ENCODE measurements at places on chromosomes 5 and 9.
A peak's percentile ranks its signal among the peaks of the same experiment; 100 is the strongest.

GRCh38 chr9:136603901-136604814 lies 58.3 kb upstream of the NOTCH1 start:
- DNase-seq, result no peak

- DNase-seq, result no peak
Observed at GRCh38 chr9:33946779-33947535, 101.7 kb downstream of the UBAP2 start.

DNA sequence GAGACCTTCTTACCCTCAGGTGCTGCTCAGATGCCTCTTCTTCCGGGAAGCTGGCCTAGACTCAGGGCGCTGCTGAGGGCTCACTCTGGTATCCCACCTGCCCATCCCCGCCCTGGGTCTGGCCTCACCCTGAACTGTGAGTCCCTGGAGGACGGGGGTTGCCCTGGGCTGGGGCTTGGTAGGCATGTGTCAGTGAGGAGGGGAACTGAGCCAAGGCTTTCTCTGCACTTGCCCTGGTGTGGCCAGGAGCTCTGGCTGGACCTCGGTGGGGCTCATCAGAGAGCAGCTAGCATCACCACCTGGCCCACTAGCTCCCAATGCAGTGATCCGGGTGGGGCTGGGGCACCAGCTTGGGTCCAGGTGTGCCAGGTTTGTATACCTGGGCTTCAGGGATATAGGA lies 15.6 kb downstream of the PLEKHG4B start:
- DNase-seq, result no peak

GRCh38 chr5:171750311-171750788 lies 35.3 kb upstream of the SMIM23 start:
- no peak for DNase-seq

GRCh38 chr9:34084562-34084961 lies 35.9 kb upstream of the UBAP2 start:
- no peak for DNase-seq

DNA sequence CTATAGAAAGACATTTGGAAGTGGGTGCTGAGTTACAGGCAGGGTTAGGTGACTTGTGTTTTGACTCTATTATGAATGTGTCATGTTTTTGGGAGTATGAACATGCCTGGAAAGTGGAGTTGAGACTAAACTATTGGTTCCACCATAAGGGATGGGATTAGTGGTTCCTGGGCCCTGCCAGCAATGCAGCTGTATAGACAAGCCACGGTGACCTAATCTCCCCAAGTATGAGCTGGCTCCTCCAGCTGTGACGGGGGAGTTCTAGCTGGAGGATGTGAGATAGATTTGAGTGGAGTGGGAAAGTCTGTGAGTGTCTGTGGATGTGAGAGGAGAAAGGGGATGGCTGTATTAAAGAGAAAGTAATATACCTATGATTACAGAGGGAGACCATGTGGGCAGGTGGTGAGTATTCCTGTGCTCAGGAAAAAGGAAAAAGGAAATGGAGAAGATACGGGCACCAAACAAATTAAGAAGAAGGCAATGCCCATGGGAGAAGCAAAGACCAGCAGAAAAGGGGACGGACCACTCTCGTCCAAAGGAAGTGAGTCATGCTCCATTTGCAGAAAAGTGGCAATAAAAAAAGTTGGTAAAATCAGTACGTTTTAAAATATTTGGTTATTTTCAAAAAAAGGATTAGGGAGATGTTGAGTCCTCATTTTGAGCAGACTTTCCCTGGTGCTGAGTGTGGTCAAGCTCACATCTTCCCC lies 48.3 kb upstream of the ICE1 start:
- DNase-seq, result no peak

- peak; percentile 56 for DNase-seq
Observed at GRCh38 chr5:138032572-138033385, at the start of gene FAM13B. Gene FAM13B, minus strand, starts transcription at chr5:138033079. Its CDS starts 13,968 bp downstream, at chr5:138019111.

DNA sequence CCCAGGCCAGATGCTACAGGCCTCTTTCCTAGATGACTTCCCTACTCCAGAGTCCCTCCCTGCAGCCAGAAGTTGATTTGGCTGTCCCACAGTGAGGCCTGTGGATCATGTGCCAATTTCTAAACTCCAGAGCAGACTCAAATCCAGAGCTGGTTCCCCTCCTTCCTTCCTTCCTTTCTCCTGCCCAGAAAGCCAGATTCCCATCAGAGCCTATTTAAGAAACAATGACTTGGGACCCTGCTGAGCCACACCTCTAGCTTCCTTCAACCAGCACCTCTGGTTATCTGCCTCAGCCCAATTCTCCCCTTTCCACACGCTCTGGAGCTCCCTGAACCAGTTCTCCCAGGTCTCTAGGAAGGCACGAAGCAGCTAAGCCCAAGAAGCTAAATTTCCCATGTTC lies 7.2 kb downstream of the FAM219A start:
- DNase-seq, result no peak

- DNase-seq, result no peak
Observed at GRCh38 chr5:110687485-110687884, 39.0 kb downstream of the TMEM232 start.

GRCh38 chr9:80932947-80933780 lies 756.2 kb downstream of the TLE1 start:
- DNase-seq, result no peak

DNA sequence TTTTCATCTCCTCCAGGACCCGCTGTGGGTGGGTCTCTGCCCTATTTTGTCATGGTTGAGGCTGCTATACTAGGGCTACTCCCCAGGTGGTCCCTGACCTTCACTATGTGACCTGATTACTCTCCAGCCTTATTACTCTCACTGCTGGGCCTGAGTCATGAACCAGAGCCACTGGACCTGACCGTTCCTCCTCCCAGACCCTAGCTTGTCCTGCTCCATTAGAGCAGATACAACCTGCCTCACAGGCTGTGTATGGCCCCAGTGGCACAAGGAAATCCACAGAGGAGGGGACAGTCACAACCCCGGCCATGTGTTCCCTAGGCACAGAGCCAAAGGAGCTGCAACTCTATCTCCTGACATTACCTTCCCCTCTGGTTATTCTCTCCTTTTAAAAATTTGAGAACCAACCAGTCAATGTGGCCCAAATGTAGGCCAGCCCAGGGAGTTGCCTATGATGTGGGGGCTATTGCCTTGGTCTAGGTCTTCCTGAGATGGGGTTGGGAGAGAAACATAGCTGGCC lies 96.0 kb upstream of the FSTL4 start:
- no peak for DNase-seq

- no peak for DNase-seq
Observed at GRCh38 chr5:169512385-169512784, 71.2 kb upstream of the SPDL1 start.

- DNase-seq, result peak; percentile 17
Observed at GRCh38 chr5:140239939-140240700, 62.8 kb downstream of the PFDN1 start.

GRCh38 chr9:134983074-134983473 lies 65.4 kb upstream of the FCN1 start:
- no peak for DNase-seq

GRCh38 chr9:115012486-115012885 lies 82.1 kb upstream of the TNFSF8 start:
- no peak for DNase-seq

DNA sequence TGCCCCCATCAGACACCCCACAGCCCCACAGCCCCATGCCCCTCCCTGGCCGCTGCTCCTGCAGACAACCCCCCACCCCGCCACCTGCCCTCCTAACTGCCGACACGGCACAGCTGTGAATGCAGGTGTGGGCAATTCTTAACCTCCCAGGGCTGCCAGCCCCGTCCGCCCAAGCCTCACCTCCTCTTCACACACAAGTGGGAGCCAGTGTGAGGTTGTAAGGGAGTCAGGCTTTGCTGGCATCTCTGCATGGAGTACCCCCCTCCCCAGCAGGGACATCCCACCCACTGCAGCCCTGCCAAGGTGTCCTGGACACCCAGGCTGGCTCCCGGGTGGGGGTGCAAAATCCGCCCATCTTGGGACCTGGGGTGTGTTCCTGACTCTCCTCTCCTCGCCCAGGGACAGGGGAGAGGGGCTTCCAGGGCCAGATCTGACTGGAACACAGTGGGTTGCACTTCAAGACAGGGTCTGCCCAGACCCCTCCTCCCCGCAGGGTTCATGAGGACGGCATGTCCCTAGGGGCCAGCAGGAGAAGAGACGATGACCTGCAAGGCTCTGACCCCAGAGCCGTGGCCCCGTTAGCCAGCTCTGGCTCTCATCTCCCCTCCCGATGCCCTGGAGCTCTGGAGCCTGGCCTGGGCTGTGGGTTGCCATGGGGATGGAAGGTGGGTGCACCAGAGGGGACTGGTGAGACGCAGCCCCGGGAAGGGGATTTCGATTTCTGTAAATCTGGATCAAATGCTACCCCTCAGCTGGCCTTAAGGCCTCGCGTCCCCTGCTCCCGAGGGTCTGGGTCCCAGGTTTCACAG lies 34.4 kb downstream of the SARDH start:
- no peak for DNase-seq

- DNase-seq, result no peak
Observed at GRCh38 chr5:110255194-110255593, 471.3 kb downstream of the TMEM232 start.

- no peak for DNase-seq
Observed at GRCh38 chr5:134543820-134544614, 18.5 kb downstream of the JADE2 start.

- DNase-seq, result no peak
Observed at GRCh38 chr9:137969685-137970084, 92.1 kb downstream of the CACNA1B start.

DNA sequence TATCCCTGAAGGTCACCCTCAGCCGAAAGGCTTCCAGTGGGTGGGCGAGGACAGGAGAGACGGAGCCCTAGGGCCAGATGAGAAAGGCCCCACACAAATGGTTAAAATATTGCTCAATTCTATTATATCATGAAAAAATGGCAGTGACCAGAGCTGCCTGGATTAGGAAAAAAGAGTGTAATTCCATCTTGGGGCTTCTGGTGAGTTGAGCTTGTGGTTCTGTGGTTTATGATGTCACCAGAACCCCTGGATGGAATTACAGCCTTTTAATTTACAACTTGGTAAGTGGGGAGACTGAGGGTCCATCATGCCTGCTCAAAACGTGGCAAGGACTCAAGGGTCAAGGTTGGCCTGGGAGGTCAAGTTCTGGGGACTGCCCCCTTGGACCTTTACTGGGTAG lies 55.5 kb upstream of the STC2 start:
- DNase-seq, result no peak
